HAP-1 (cell line): ENCODE measurements at places on chromosomes 1 and 21.

- no peak for DNase-seq
These were observed 241.7 kb downstream of the USH2A start for GRCh38 chr1:216181590-216181989.

DNA sequence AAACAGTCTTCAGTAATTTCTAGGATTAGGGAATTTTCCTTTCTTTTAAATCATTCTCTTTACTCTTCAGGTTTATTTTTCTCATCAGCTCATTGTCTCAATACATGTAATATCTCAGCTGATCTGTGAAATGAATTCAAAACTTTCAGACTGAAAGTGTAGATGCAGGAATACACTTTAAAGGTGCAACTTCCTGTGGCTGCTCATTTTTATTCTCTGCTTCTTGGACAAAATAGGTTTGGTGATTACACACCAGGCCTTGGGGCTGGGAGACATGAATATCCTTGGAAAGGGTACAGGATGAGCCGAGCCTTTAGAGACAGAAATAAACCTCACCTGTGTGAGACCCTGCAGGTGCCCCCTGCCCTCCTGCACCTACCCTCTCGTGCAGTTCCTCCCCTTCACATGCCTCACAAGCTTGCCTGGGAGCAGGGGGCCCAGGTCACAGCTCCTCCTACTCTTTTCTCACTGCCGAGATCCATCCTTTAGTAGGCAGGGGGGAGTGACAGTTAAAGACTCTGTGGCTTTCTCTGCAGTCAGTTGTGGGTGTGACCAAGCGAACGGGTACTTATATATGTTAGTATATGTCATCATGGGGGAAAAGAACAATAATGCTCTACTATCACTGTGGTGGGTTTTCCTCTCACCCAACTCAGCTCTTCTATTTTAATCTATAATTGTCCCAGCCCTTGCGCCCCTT lies 23.6 kb downstream of the XCL2 start:
- DNase-seq: no peak

DNA sequence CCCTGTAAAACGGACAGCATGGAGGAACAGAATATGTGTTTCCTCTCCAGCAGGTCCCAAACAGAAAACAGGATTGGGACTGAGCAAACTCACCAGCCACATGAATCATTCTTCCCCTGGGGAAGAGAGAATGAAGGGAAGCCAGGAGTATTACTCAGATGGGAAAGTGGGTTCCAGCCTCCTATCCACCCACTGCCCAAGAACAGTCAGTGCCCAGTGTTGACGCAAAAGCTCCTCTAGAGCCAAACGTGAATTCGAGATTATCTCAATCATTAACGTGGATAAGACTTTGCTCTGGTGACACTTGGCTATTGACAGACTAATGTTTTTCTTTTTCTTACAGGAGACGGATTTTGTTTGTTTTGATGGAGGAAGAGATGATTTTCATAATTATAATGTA lies 9.3 kb downstream of the MIA3 start:
- no peak for DNase-seq

- peak; percentile 5 for DNase-seq
These were observed 419.2 kb downstream of the DPYD start for GRCh38 chr1:97501628-97502027.

- no peak for DNase-seq
These were observed 100.3 kb downstream of the KCNJ15 start for GRCh38 chr21:38356883-38357625.

GRCh38 chr1:111669268-111669667 lies 49.7 kb downstream of the RAP1A start:
- DNase-seq: no peak

DNA sequence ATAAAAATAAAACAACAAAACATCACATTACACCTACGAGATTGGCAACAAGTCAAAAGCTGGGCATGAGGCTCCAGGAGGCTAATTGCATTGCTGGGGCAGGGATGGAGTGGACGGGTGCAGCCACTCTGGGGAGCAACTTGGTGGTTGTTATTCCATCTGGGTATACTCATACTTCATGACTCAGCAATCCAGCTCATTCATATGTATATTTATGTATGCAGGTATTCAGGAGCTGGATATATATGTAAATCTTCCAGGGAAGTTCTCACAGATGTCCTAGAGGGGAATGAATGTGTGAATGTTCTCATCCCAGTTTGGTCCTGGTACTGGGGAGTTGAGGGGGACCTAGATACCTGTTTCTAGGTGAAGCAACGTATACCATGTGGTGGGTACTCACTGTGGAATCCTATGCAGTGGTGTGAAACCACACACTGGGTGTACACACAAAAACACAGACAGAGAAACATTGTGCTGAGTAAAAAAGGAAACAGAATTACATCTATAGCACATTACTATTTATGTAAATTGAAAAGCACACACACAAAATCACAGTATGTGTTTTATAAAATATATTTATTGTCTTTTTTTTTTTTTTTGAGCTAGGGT lies 79.7 kb upstream of the RAB4A start:
- DNase-seq: peak; percentile 32

DNA sequence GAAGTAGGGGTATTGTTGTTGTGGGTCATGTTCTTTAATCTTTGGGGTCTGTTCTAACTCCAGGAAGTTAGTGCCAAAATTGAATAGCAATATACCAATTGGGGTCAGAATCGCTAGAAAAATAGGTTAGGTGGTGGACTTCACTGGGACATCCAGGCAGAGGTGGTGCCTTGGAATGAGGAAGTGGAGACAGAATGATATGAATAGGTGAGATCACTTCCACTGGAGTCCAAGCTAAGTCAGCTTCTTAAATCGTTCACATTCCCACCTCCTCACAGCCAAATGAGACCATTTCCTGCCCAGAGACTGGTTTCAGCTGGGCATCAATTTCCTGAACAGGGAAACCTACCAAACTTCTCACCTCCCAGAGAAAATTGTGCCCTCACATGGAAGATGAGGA lies 137.8 kb upstream of the RAB4A start:
- DNase-seq: no peak

DNA sequence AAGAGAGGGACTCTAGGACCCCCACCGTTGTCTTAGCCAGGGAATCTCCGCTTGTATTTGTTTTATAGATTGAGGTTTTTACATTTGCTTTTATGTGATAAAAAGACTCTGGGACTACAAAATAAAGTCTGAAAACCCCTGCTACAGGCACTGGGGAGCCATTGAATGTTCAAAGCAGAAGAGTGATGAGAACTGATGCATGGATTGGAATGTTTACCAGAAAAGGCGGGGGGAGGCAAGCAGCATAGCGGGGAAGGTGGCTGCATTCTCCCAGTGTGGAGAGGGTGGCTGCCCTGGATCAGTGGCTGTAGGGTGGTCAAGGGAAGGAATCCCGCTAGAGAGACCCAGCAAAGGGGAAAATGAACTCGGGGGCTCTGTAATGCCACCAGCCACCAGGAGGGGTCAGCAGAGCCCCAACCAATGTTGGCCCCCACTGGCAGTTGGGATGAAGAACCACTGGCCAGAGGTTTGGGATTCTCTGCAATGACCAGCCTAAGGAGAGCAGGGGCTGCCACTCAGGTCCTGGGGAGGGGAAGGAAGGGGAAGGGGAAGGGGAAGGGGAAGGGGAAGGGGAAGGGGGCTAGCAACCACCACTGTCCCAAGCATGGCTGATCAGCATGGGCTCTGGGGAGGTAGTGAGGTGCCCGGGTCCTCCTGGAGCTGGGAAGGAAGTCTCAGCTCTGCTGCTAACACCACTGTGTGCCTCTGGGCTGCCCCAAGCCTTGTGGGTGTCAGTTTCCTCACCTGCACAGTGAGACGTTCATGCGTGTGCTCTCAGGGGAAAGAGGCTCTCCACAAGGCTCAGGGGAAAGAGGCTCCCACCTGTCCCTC lies 19.2 kb upstream of the PEF1 start:
- peak; percentile 80 for DNase-seq
